ENCODE measurements at places on chromosomes 11 and 22. TPM values are rescaled to one million over a fixed set of nuclear protein-coding genes. Genes with fewer than 3 reads are reported as not detected.

Gene RAG2
- polyA plus RNA-seq, result 0.19 TPM

Gene TTC36
- 1.9 TPM for polyA plus RNA-seq

Gene MUC15
- not detected for polyA plus RNA-seq

Gene MPZL3
- 16.7 TPM for polyA plus RNA-seq

Gene RNF141
- 31.5 TPM for polyA plus RNA-seq

Gene SEC14L3
- 0.06 TPM for polyA plus RNA-seq

Gene LRRC4C
- polyA plus RNA-seq, result 3.9 TPM

Gene PRR33
- 0.67 TPM for polyA plus RNA-seq

Gene EEF1G
- 2,426 TPM for polyA plus RNA-seq

Gene RFPL1
- polyA plus RNA-seq, result 0.37 TPM

Gene RAB3IL1
- 19.6 TPM for polyA plus RNA-seq

GRCh38 chr11:69359735-69360480 is 66.0 kb downstream of the MYEOV start:
- DNase-seq, result no peak

DNA sequence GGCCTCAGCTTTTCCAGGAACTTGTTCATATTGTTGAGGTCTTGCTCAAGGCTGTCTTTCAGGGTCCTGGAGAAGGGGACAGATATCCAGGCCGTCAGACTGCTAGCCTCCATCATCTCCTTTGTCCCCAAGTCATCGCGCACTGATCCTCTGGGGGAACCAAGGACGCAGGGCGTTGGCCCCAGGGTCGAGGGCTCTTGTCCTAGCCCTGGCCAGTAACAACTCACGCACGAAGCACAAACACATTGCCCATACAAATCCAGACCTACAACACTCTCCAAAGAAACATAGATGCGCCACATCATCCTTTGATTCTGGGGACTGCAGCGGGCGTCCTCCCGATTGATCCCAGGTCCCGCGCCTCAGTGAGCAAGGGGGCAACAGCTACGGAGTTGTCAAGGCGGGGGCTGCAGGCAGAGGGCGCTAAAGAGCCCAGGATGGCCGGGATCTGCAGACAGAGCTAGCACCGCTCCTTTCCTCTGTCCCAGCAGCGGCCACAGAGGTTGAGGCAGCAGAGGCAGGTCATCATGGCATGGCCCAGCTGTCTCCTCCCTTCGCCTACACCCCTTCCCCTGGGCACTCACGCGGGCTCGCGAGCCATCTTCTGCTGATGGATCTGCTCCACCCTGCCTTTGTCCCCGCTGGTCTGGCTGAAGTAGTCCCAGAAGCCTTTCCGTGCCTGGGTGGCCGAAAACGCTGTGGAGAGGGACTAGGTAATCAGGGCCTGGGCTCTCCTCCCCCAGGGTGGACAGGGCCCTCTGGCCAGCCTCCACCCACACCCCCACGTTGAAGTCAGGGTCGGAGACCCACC is 472 bp downstream of the APOA5 start:
- DNase-seq, result peak; percentile 55

- DNase-seq, result no peak
Observed at GRCh38 chr11:96331699-96332116, 11.3 kb downstream of the MAML2 start.

GRCh38 chr11:20060647-20061205 is 99.5 kb downstream of the DBX1 start:
- no peak for DNase-seq

GRCh38 chr11:45313171-45313865 is 27.2 kb upstream of the SYT13 start:
- no peak for DNase-seq

- DNase-seq, result no peak
Observed at GRCh38 chr22:17674152-17674551, 35.6 kb downstream of the BCL2L13 start.

DNA sequence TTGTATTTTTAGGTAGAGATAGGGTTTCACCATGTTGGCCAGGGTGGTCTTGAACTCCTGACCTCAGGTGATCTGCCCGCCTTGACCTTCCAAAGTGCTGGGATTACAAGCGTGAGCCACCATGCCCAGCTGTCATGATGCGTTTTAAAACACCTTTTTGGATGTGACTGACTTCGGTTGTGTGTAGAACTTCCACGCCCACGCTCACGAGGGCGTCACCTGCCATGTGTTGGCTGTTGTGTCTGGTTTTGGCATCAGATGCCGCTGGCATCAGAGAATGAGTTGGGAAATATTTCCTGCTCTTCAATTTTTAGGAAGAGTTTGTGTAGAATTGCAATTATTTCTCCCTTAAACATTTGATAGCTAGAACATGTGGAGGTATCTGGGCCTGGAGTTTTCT is 109.1 kb downstream of the KCNQ1 start:
- no peak for DNase-seq

DNA sequence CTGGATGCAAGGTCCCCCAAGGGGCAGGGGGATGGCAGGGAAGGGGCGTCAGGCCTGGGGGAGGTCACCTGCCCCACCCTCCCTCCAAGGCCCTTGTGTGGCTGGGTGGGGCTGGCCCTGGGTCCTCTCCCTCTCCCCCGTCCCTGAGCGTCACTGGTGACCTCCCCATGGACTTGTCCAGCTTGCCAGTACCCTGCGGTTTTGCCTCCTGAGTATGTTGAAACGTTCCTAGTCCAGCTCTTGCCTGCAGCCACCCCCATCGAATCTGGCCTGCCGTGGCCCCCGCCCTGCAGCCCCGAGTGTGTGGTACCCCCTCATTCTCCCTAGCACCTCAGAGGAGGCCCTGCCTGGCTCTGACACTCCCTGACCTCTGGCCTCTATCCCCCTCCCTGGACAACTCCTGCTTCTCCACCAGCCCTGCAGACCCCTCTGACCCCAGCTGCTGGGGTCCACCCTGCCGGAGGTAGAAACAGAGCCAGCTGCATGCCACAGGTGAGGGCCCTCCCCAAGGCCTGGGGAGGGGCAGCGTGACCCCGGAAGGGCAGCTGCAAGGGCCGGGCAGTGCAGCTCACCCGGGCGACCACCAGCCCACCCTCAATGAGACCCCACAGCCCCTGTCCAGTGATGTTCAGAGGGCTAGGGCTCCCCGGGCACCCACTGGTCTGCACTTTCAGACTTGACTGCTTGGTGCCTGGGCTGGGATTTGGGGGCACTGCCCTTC is 4.1 kb upstream of the MUC6 start:
- DNase-seq, result no peak

- no peak for DNase-seq
Observed at GRCh38 chr22:47553436-47553835, 791.0 kb downstream of the TBC1D22A start.

- DNase-seq, result no peak
Observed at GRCh38 chr11:689625-690024, 5.4 kb downstream of the DEAF1 start.

DNA sequence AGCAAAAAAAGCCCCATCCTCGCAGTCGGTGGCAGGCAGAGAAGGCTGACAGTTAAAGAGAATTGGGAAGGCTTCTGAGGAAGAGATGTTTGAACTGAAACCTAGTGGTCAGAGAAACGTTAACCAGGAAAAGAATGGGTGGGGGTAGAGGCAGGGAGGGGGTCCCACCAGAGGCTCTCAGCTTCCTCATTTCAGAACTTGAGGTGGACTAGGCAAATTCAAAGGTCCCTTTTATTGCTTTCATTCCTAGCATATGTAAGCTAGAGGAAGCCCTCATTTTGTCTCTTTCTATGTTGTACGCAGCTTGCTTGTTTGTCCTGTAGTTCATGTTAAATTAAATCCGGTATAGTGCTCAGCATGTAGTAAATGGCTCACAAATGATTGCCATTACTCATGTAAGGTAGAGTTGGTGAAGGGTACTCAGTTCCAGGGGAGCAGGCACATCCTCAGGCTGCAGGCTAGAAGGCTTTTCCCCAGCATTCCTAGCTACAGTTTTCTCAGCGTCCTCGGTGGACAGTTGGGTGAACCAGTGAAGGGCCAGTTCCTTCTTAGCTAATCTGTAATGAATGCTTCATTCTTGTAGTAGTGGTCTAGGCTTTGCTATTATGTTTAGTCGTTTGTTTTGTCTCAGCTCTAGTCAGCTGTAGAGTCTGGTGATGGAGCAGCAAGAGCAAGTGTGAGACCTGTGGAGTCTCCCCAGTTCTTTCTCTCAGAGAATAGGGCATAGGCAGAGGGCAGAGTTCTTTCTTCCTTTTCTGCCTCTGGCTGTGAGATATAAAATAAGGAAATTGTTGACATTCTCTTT is 58.6 kb downstream of the UVRAG start:
- DNase-seq, result peak; percentile 34

DNA sequence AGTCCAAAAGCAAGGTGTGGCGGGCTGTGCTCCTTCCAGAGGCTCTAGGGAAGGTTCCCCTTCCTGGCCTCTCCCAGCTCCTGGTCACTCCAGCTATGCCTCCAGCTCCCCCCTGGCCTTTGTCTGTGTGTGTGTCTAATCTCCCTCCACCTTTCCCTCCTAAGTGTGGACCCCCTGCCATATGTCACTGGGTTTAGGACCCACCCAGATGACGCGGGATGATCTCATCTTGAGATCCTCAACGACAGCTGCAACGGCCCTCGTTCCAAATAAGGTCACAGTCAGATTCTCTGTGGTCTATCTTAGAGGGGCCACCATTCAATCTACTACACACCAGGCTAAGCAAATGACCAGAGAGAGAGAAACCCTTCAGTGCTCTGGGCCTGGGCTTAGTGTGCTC is 107.9 kb downstream of the ARHGAP8 start:
- no peak for DNase-seq

- peak; percentile 65 for DNase-seq
Observed at GRCh38 chr22:35622191-35622913, 5.2 kb upstream of the MB start.

- DNase-seq, result no peak
Observed at GRCh38 chr11:70779433-70780245, 381.3 kb downstream of the CTTN start.

- no peak for DNase-seq
Observed at GRCh38 chr11:118028626-118029025, 42.4 kb downstream of the IL10RA start.

DNA sequence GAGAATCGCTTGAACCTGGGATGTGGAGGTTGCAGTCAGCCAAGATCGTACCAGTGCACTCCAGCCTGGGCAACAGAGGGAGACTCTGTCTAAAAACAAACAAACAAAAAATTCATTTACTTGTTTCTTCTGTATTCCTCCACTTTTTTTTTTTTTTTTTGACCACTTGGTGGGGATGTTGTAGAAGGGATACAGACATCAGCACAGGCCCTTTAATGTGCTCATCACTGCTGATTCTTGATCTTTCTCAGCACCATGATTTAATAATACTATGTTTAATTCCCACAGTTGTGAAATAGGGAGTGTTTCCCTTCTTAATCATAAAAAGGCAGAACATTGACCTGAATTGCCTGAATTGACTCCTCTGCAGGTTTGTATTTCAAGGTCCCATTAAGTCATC is 4.5 kb downstream of the TTC9C start:
- no peak for DNase-seq

DNA sequence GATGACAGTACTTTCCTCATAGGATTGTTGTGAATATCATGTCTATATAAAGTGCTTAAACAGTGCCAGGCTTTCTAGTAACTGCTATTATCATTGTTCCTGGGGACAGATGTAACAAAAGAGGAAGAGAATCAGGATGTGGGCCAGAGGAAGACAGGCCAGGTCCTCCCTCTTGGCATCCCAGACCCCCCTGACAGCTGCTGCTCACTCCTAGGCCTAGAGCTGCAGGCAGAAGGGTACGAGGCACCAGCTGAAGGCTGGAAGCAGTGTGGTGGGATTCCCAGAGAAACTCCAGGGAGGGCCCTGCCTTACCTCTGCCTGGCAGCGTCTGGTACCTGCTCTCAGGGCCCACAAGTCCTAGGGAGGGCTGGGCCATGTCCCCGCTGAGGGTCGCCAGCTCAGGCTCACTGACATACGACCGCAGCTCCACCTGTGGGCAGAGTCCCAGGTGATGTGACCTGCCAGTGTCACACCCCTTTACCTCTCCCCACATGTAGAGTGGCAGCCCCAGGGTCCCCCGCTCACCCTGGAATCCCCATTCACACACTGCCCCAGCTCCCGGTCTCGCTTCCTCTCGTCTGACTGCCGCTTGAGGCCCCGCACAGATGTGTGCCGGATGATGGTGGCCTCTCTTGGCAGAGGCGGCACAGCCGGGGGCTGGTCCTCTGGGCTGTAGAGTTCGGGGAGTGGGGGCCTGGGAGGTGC is 52.2 kb downstream of the C11orf58 start:
- DNase-seq, result no peak

GRCh38 chr11:44923806-44924205 is 26.9 kb downstream of the TP53I11 start:
- no peak for DNase-seq
